ENCODE measurements at places on chromosomes 11 and 22.

GRCh38 chr11:27694992-27695391, 5.3 kb downstream of the BDNF start:
- no peak for DNase-seq

- no peak for DNase-seq
Observed at GRCh38 chr11:30447058-30447640, 124.2 kb downstream of the ARL14EP start.

- DNase-seq, result no peak
Observed at GRCh38 chr11:68040101-68040956, 1.5 kb downstream of the TCIRG1 start.

- DNase-seq, result no peak
Observed at GRCh38 chr11:623349-623869, 1.3 kb downstream of the CDHR5 start.

- DNase-seq, result no peak
Observed at GRCh38 chr11:34631737-34632104, 10.8 kb downstream of the EHF start.

DNA sequence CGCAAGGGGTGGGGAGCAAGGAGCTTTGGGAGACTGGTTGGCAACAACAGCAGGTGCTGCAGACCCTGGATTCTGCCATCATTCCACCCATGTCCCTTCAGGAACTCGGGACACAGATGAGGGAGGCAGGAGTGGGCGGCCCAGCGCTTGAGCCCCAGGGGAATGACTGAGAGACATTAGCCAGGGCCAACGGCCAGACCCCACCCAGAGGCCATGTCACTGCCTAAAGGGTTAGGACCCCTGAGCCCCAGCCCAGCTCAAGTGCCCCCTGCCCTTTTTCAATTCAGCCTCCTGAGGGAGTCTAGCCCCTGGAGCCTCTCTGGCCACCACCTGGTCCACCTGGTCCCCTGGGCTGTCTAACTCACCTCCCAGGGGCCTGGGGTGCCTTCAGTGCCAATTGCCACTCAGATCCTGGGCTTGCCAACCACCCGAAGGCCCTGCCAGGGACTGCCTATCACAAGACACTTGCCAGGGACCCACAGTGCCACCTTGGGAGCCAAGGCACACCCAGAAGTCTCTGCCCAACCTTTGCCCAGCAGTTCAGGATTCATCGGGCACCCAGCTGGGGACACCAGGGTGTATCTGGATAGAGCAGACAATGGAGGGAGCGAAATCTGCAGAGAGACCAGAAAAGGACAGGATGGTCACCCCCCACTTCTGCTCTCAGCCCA, 16.6 kb downstream of the MFNG start:
- no peak for DNase-seq

- no peak for DNase-seq
Observed at GRCh38 chr11:8015753-8016239, 28.7 kb downstream of the EIF3F start.

- DNase-seq, result no peak
Observed at GRCh38 chr11:121578251-121578976, 125.6 kb upstream of the SORL1-AS1 start.

- DNase-seq, result no peak
Observed at GRCh38 chr11:123330471-123330870, 99.6 kb upstream of the GRAMD1B start.

GRCh38 chr11:123536690-123537437, 106.8 kb downstream of the GRAMD1B start:
- no peak for DNase-seq

DNA sequence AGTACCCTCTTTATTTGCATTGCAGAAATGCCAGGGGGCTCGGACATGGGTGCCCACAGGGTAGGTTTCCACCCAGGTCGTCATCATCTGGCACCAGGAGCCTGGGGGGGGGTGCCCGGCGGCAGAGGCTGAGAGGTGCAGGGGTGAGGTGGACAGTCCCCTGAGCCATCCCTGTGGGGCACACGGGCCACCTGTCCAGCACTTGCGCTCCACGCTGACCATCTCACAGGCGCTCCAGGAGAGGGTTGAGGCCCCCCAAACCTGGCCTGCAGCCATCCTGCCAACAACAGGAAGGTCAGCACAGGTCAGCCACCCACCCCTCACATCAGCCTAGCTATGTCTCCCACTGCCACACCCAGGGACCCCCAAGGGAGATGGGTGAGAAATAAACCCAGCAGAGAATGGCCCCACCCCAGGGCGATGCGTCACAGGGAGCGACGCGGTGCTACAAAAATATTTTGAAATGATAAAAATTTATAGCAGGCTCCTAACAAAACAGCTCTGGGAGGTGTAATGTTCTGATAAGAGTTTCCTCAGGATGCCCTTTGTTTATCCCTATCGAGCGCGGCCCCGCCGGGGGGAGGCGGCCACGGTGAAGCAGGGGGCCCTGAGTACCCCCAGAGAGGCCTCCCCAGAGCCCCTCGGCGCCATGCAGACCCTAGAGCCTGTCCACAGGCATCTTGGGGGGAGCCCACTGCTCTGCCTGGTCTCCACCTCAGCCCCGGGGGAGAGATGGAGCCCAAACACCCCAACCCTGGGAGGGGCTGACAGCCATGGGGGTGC, 21.0 kb upstream of the GNB1L start:
- no peak for DNase-seq

DNA sequence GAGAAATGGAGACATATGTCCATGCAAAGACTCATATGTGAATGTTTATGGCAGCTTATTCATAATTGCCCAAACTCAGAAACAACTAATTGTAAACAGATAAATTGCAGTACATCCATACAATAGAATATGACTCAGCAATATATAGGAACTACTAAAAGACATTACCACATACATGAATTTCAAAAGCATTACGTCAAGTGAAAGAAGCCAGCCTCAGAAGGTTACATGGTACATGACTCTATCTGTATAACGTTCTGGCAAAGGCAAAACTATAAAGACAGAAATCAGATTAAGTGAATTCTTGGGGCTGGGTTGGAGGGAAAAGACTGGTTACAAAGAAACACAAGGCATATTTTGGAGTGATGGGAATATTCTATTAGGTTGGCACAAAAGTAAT, 7.2 kb downstream of the KCTD21 start:
- DNase-seq, result no peak

- peak; percentile 14 for DNase-seq
Observed at GRCh38 chr11:61162092-61162941, 1.1 kb upstream of the VPS37C start.

DNA sequence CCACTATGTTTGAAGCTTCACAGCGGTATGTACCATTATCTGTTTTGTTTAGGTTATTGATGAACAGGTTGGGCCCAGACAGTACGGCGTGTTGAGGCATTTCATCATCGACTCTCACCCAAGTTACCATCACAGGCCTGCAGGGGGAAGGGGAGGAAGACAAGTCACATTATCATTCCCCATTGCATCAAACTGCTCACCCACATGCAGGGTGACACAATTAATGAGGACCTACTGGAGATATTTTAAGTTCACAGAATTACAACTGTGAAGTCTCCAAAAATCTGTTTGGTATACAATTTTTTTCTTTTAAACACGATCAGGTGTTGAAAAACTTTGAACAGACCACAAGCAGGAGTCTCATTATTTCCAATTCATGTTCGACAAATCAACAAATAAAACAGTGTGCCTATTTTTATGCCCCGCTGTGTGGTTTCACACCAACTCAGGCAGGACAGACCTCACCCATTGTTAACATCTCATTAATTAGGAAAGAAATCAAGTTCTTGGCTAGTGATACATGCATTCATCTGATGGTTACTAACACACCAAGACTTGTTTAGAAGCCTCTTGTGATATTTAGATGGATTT, 289.5 kb downstream of the CADM1 start:
- no peak for DNase-seq

DNA sequence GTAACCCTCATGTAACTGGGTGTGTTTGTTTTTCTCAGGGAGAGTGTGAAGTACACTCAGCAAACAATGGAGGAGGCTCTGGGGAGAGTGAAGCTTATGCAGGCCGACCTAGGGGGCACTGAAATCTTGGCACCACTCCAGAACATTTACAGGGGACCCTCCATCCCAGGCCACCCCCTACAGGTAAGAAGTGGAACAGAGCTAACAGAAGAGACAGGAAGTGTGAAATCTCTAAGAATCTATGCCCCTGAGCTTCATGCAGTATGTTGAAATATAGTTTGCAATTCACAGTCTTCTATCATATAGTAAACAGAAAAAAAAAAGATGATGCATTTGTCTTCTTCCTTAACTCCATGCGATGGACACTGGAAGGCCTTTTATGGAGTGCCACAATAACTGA, 8.4 kb downstream of the VWA5A start:
- DNase-seq, result no peak

- DNase-seq, result no peak
Observed at GRCh38 chr11:115502636-115503082, 1.6 kb downstream of the CADM1 start.

- DNase-seq, result no peak
Observed at GRCh38 chr11:15720460-15720859, 605.7 kb downstream of the INSC start.

- DNase-seq, result no peak
Observed at GRCh38 chr11:115848080-115848479, 343.9 kb upstream of the CADM1 start.

- DNase-seq, result no peak
Observed at GRCh38 chr11:115974703-115975102, 470.5 kb upstream of the CADM1 start.

GRCh38 chr11:130216221-130216550, 56.6 kb downstream of the ST14 start:
- DNase-seq, result no peak

DNA sequence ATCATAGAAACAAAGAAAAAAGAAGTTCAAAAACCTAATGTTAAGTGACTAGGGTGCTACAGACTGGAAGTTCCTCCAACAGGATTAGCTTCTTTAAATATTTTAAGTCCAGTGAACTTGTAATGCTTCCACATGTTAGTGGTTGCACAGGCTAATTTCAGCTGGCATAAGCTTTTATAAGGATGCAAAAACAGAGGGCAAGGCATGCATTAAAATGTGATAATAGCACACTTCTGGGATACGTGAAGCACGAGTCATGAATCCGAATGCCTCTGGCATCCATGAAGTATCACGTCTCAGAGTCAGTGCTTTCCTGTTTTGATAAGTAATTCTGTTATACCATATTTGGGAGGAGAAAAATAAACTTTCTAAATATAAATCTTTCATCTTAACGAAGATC, 106.8 kb downstream of the DCDC1 start:
- no peak for DNase-seq

DNA sequence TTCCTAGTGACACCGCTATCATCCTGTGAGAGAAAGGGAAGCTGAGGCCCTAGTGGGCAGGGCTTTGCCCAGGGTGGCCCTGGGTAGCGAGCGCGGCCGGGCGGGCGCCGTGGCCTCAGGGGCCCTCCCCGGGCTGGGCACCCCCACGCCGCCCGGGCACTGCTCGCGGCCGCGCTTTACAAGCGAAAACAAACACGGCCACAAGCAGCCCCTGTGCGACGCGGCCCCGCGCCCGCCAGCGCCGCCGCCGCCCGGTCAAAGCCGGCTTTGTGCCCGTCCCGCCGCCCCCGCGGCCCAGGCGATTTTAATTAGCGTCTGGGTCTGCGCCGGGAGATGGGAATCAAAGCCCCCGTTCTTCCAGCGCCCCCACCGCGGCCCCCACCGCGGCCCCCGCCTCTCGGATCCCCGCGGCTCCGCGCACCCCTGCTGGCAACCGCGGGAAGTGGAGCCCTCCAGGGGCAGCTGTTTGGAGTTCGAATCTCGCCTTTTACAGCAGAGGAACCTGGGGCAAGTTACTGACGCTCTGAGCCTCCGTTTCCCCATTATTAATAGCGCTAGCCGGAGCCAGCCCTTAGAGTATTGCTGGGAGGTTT, 47.9 kb downstream of the CHRDL2 start:
- peak; percentile 78 for DNase-seq

DNA sequence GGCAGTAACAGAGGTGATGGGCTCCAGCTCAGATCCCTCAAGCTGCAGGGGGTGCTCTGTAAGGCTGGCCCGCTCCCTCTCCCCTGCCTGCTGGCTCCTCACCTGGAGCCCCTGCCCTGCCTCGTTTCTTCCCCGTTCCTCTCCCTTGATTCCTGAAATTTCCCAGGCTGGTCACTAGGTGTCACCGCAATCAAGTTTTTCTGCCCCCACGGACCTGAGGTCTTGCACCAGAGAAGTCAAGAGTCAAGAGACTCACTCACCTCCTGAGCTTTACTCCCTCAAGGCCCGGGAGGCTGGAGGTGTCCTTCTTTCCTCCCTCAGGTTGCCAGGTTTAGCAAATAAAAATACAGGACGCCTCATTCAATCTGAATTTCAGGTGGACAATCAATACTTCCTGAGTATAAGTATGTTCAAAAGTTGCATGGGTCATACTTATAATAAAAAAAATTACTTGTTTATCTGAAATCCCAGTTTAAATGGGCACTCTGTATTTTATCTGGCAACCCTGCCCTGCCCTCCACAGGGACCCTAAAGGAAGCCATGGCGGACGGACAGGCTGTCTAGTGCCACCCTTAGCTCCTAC, 69.2 kb downstream of the SCUBE1 start:
- peak; percentile 42 for DNase-seq

DNA sequence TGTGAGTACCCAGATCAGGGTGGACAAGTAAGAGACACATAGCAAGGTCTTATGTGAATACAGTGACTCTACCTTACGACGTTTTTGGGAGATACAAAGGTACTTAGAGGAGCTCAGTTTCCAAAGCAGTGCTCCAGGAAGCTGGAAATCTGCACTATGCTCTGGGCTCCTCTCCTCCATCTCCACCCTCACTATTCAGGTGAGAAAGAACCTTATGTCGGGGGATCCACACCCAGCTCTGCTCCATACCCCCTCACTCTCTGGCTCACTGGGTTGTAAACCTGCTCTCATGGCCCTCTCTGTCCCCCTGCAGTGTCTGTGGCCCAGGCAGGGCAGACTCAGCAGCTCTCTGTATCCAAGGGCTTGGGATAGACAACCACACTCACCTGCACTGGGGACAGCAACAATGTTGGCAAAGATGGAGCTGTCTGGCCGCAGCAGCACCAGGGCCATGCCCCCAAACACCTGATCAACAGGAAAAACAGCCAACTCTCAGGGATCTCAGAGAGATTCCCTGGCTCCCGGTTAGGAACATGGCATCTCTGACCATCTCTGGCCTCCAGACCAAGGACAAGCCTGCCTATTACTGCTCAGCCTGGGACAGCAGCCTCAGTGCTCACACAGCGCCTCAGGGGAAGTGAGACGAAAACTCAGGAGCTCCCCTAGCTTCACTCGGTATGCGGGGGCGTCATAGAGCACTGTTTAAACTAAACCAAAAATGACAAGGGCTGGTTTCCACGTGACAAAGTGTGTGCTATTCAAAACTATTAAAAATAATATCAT, 60.9 kb upstream of the TOP3B start:
- DNase-seq, result no peak

- no peak for DNase-seq
Observed at GRCh38 chr22:27576815-27577573, 224.6 kb downstream of the MN1 start.
